ENCODE measurements at places on chromosomes 7 and 10.

DNA sequence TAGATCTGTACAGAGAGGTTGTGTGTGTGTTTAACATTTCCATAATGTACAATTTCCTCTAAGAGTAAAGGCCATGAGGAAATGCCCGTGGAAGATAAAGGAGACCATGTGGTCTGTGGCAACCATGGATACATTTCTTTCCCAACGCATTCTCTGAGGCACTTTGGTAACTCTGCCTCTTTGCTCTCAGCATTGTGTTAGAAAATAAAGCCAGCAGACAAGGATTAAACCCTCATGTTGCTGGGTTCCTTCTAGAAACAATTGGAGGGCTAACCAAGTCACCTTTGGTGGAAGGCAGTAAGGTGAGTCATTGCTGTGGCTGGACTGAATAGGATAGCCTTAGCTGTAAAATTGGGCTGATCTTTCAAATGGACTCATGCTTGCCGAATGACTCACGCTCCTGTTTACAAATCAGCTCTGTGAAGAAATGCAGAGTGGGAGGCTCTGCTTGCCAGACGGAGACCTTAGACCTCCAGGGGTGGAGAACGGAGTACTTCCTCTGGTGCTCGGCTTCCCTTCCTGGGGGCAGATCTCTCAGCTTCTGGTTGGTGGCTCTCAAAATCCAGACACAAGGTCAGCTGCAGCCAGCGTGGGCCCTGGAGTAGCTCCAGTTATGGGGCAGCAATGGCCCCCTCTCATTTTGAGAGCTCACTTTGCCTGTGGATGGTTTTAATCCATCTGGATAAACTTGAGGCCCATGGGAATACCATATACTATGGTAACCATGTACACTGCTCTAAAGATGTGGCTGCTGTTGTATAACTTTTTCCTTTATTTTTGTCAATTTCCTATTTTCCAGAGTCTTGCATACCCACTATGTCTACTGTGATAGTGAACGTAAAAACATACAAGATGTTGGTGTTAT lies 137.3 kb downstream of the TCF7L2 start:
- DNase-seq = no peak

DNA sequence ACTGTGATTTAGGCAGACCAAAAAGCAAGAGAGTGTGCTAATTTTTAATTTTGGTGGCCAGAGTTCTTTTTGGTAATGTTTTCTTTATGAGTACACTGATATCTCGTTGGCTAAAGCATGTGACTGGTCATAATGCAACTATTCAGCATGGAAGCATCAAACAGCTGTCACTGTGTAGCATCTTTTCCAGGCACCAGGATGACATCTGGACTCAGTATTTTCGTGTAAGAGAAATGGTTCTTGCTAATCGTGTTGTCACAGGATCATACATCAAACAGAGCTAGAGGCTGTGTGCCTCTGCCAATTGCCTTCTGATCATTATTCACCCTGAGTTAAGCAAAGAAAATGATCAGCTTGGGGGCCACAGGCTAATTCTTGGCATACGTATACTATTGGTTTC lies 118.9 kb downstream of the SND1 start:
- DNase-seq = no peak

DNA sequence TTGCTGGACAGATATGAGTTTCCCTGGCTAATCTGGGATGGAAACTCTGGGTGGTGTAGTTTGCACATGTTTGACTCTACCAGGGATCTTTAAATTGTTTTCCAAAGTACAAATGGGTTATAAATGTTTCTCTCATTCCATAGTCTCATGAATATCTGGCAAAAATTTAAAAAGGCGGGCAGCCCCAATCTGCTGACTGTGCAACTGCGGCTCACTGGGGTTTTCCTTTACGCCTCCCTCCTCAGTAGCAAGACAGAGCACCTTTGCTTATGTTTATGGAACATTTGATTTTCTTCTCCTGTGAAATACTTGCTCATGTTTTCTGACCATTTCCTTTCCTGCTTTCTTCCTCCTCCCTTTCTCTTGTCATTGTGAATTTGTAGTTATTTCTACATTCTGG lies 105.0 kb downstream of the ADAM12 start:
- no peak for DNase-seq

DNA sequence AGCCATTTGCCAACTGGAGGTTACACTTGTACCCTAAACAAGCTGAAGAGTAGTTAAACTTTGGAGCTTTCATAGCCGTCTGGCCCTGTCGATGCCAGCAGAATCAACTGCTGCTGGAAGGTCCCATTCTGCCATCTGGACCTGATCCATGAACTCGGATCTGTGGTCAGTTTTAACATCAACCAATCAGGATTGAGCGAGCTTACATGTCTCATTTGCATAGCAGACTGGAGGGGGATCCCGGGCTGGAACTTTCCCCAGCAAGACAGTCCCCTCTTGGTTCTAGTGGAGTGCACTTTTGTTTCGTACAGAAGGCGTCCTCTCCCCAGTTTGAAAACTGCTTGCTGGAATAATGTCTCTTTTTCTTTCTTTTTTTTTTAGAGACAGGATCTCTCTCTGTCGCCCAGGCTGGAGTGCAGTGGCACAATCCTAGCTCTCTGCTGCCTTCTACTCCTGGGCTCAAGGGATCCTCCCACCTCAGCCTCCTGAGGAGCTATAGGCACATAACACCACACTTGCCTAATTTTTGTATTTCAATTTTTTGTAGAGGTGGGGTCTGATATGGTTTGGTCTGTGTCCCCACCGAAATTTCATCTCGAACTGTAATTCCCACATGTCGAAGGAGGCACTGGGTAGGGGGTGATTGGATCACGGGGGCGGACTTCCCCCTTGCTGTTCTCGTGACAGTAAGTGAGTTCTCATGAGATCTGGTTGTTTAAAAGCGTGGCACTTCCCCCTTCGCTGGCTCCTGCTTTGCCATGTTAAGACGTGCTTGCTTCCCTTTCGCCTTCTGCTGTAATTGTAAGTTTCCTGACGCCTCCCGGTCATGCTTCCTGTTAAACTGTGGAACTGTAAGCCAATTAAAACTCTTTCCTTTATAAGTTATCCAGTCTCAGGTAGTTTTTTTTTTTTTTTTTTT lies 42.8 kb upstream of the SEPHS1 start:
- no peak for DNase-seq

DNA sequence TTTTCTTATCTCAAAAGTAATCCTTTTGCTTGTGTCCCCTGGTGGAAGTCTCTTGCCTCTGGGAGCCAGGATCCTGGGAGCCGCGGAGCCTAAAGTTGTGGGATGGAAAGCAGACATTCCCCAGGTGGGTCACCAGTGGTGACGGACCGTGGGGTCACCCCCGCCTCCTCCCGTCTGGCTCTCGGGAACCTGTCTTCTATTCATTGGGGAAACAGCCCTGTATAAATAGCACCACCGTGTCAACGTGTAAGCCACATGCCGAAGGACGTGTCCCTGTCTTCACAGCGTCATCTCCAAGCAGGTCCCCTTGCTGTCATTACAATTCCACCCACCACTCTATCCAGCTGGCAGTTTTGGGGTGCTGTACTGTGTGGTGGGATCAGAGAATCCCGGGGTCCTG lies 87.5 kb downstream of the ELFN1 start:
- DNase-seq = no peak

GRCh38 chr10:12476656-12477055 lies 127.3 kb downstream of the CAMK1D start:
- no peak for DNase-seq

DNA sequence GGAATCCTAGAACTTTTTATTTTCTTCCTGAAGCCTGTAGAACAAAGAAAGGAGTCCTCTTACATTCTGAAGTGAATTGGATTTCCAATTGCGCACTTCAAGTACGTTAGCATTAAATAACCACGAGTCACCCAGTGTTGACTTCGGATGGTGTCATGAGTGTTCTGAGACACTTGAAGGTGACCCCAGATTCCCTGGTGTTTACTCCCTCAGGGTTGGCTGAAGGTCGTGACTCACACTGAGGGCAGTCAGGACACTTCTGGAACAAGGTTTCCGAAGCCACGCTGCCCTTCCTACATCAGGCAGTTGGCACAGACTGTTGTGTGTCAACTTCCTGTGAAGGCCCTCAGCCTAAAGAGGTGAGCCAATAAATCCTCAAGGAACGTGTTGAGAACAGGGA lies 186.6 kb upstream of the CELF2 start:
- no peak for DNase-seq

Measured in nucleus accumbens (tissue), 56 donors.